Ureter (tissue), 1 donor: ENCODE measurements at places on chromosomes 12 and 14.

GRCh38 chr12:82730953-82731459, 44.3 kb downstream of the TMTC2 start:
- no peak for DNase-seq

GRCh38 chr14:48771717-48772116, 814.5 kb downstream of the RPS29 start:
- no peak for DNase-seq

GRCh38 chr12:84165998-84166571, 746.5 kb downstream of the SLC6A15 start:
- DNase-seq, result no peak

DNA sequence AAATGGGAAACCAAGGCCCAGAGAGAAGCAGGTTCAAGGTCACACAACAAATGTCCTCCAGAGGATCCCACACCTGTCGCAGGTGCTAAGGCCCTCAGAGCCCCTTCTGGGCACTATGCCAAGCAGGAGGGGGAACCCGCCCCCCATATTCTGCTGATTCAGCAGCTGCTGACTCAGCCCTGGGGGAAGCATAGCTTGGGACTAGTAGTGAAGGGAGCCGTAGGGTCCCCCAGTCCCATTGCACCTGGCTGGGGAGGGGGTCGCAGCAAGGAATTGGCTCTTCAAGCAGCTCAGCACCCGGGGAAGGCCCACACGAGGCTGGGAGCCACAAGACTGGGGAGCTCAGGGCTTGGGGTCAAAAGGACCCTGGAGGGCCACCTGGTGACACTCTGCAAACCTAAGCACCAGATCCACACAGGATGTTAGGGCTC, 1.0 kb downstream of the RASAL1 start:
- DNase-seq, result no peak

- no peak for DNase-seq
Measured at GRCh38 chr12:96424601-96425000, 24.4 kb upstream of the CDK17 start.

DNA sequence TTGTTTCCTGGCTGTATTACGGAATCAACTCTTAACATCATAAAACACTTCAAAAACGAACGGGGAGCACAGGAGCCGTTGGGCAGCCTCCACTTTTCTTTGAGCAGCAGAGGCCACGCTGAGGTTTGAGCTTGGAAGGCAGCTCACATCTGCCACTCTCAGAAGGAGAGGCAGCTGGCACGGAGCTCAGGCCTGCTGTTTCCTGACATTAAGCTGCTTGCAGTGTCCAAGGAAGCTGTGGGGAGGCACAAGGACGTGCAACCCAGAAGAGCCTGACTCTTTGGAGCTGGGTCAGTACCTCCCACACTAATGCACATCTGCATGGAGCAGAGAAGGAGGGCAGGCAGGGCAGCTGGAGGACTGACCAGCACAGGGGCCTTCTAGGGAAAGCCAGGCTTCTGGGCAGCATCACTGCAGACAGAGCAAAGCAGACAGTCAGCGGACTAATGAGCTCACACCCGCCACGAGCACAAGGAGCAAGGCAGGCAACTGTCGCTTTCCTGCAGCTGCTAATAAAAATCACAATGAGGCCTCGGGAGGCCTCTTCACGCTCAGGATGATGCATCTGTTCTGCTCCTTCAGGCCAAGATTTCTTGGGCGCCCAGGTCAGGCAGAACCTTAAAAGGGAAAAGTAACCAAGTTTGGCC, 211.1 kb downstream of the GLT1D1 start:
- no peak for DNase-seq

- DNase-seq, result no peak
Measured at GRCh38 chr14:37013078-37013477, 159.3 kb downstream of the SLC25A21 start.

GRCh38 chr14:55361190-55361589, 50.4 kb downstream of the ATG14 start:
- no peak for DNase-seq

- no peak for DNase-seq
Measured at GRCh38 chr12:99232324-99232723, 415.2 kb upstream of the GARIN6 start.

GRCh38 chr12:127162307-127162706, 1104.7 kb upstream of the TMEM132C start:
- no peak for DNase-seq

GRCh38 chr12:91877456-91878235, 268.0 kb downstream of the BTG1 start:
- DNase-seq, result no peak

DNA sequence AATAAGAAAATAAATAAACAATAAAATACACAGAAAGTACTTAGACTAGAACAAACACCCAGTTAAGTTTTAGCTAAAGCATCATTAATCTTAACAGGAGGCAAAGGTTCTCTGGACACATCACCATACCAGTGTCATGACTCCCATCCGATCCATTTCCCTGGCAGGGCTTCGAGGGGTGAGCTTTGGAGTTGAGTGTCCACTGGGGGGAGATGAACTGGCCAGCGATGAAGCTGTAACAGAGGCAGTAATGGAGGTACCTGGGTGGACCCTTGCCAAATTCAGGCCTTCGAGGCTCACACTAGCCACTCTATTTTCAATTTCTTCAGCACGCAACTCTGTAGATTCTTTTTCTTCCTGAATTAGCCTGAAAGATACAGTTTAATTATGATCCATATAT, 269.5 kb downstream of the ACSS3 start:
- DNase-seq, result no peak

DNA sequence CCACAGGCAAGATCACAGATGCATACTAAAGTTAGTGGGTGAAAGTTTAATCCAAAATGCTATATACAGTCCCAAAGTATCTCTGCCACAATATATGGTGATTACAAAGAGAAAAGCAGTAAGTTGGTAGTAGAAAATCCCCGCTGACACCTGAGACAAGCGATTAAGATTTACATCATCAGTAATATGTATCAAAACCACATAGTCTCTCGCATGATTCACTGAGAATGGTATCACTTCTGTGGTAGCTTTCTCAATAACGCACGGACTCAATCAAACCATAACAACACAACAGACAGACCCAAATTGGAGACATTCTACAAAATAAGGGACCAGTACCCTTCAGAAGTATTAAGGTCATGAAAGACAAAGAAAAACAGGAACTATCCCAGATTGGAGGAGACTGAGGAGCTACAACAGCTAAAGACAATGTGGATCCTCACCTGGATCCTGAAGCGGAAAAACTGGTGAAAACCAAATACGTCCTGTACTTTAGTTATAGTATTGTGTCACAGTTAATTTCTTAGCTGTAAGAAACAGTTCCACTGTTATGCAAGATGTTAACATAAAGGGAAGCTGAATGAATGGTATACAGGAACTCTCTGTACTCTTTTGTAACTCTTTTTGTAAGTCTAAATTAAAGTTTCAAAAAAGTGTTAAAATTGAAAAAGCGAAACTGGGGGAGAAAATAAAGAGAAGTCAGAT, 51.0 kb downstream of the SPTLC2 start:
- DNase-seq, result no peak

GRCh38 chr14:67473290-67474082, 15.0 kb downstream of the TMEM229B start:
- DNase-seq, result no peak

- DNase-seq, result no peak
Measured at GRCh38 chr12:7093892-7094291, 1.6 kb upstream of the C1R start.

DNA sequence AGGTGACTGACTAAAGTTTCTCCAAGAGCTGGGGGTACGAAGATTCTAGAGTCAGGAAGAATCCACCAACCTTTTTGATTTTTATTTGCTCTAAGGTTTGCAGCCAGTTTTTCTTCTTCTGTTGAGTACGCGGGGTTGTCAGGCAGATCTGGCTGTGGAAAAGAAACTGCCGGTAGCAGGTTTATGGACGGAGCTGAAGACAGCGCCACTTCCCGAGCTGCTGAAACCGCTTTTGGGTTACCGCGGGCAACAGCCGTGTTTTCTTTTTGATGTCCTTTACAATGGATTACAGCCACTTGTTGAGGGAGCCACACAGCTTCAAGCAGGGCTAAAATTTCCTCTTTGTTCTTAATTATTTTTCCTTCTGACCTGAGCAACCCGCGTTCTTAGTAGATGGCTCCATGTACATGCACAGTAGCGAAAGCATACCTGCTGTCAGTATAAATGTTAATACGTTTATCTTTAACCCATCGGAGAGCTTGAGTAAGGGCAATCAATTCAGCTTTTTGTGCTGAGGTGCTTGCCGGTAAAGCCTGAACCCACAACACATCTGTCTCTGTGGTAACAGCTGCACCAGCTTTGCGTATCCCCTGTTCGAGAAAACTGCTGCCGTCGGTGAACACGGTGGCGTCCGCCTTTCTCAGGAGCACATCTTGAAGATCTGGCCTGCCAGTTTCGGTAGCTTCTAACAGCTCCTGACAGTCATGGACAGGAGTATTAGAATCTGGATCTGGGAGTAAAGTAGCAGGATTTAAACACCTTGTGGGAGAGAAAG, 674.3 kb downstream of the TMEM121 start:
- no peak for DNase-seq

DNA sequence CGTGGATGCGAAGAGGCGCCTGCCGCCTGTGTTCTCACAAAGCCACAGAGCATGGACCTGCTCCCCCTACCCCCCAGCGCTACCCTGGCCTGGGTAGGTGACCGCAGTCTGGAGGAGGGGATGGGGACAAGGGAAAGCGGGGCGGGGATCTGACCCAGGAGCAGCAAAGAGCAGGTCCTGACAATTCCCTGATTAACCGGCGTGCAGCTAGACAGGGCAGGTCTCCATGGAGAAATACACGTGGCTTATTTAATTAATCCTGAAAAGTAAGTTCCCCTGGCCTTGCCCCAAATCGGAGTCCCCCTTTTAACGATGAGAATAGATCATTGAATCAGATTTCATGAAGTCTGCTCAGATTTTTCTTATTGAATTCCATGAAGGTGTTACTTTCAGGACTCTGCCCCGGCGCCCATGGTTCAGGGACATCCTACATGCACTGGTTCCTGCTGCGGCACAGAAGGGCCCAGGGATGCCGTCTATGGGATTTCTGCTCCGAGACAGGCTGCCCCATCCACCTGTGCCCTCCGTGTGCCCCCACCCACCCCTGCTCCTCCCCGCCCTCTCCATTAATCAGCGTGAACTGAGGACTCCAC, 251.0 kb upstream of the SFSWAP start:
- DNase-seq, result no peak

DNA sequence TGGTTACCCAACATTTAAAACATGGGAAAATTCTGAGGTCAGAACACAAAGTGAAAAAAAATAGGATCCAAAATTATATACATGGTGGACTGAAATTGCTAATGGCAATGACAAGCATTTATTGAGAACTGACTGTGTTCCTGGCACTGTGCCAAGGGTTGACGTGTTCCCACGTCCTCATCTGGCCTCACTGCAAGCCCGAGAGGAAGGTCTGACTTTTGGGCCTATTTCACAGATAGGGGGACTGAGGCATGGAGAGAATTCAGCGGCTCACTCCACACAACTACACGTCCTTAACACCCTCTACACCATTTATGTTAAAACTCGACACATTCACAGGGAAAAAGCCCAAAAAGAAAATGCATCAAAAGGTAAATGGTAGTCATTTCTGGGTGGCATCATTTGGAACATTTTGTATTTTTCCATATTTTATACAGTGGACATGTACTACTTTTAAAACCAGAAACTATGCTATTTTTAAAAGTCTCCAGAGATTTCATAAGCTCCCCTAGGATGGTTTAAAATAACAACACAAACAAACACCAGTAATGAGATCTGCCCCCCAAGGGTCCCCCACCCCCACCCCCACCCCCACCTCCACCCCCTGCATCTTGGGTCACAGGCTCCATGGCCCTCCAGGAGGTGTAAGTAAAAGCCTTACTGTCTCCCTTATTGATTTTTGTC, 27.7 kb downstream of the CLMN start:
- DNase-seq, result no peak

- no peak for DNase-seq
Measured at GRCh38 chr12:100529756-100530350, 43.6 kb upstream of the GAS2L3 start.

GRCh38 chr14:50531595-50532501, 521 bp downstream of the MAP4K5 start:
- peak; percentile 53 for DNase-seq

- no peak for DNase-seq
Measured at GRCh38 chr14:68111853-68112270, 292.3 kb downstream of the RAD51B start.

- DNase-seq, result no peak
Measured at GRCh38 chr12:40183715-40184114, 41.1 kb upstream of the LRRK2 start.

DNA sequence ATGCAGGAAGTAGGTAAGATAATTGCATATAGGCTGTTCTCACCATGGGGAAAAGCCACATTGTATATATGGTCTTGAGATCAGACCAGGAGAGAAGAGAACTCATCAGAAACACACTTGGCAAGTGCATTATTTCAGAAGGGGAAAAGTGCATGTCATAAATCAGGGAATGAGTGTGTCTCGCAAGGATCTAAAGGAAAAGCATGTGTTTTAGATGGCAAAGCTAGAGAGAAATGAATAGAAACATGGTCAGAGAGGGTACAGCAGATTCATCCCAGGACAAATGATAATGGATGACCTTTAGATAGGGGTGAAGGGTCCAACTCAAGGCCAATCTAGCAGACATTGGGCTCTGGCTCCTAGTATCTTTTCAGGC, 230.2 kb upstream of the NAV3 start:
- DNase-seq, result no peak

DNA sequence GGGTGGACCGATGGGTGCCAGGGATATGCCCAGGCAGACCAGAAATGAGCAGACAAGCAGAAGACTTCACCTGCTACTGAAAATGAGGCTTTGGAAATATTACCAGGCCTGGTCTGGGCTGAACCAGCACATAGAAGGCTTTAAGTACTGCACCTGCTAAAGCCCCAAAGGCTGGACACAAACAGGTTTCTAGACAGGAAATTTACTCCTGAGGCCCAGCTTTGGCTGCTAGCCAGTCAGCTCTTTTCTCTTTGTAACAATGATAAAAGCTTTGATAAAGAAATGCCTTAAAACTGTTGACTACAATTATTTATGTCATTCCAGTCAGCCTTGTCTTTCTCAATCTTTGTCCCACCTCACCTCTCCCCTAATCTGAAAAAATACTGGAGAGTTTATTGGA, 228.9 kb upstream of the EGLN3 start:
- DNase-seq, result peak; percentile 58

DNA sequence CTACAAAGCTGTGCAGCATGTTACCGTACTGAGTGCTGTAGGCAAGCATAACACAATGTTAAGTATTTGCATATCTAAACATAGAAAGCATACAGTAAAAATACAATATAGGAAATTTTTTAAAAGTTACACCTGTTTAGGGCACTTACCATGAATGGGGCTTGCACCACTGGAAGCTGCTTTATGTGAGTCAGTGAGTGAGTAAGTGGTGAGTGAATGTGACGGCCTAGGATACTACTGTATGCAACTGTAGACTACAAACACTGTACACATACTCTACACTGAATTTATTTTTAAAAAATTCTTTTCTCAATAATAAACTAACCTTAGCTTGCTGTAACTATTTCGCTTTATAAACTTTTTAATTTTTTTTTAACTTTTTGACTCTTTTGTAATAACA, 82.1 kb upstream of the FSCB start:
- no peak for DNase-seq
